ENCODE measurements at places on chromosomes 4 and X.
A peak's percentile ranks its signal among the peaks of the same experiment; 100 is the strongest.

DNA sequence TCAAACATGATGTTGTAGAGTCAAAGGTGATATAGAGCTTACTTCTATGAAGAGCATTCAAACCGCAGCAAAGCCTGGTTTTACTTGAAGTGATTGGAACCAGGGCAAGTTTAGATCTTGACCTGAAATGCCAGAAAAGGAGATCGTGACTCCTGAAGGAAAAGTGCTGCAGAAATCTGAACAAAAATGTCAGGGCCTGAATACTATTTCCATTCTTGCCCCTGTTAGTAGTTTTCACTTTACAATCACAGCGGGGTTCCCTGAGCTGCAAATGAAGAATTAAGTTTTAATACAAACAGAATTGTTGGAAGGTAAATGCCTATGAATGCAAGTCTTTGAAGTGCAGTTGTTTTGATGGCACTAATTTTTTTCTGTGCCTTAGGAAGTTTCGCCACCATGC is 4.1 kb downstream of the SLIT2 start:
- no peak for DNase-seq

GRCh38 chr4:55347610-55348228 is 1.7 kb downstream of the SRD5A3 start:
- DNase-seq, result no peak

- DNase-seq, result no peak
Observed at GRCh38 chrX:2383735-2384134, 117.0 kb downstream of the DHRSX start.

DNA sequence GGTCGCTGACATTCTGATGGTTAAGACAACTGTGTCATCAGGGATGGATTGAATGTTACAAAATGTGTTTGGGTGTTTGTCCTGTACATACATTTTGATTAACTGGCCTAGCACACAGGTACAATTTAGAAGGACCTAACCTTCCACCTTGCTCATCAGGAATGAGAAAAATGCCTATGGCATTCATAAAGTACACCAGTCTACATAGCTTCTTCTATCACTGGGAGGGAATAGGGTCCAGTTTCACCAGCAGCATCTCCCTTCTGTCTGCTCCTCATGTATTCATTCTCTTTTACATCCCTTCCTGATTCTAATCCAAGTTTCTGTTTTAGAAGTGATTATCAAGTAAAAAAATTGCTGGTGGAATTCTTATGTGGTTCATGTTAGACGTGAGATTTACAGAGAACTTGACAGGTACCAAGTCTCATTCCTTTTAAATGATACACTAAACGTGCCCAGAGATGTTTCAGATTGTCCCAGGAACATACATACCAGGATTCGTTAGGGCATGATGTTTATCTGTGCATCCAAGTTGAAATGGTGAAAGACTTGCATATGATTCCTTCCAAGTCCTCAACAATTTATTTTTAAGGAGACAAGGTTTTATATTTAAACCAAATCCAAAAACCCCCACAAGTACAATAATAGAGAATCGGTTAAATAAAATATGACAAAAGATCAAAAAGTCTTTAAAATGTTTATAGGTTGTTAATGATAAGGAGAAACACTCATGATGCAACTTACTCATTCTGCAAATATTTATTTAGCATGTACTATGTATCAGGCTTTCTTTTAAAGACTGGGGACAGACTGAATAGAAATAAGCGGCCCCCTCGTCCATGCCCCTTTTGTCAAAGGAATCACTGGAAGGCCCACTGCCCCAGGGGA is 359.1 kb downstream of the ZNF674 start:
- DNase-seq, result no peak

DNA sequence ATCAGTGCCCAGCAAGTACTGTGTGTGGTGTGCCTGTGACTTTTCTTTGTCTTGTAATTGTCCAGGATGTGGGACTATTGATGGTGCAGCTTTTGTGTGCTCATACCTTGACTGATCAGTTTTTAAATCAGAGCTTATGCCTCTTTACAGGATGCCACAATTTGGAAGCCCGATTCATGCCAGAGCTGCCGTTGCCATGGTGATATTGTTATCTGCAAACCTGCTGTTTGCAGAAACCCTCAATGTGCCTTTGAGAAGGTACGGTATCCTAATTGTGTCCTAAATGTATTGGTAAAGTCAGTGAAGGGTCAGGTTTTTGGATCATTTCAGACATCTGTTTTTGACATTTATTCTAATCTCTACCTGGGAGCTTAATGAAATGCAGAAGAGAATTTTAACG is 180.2 kb downstream of the FRAS1 start:
- DNase-seq, result no peak

DNA sequence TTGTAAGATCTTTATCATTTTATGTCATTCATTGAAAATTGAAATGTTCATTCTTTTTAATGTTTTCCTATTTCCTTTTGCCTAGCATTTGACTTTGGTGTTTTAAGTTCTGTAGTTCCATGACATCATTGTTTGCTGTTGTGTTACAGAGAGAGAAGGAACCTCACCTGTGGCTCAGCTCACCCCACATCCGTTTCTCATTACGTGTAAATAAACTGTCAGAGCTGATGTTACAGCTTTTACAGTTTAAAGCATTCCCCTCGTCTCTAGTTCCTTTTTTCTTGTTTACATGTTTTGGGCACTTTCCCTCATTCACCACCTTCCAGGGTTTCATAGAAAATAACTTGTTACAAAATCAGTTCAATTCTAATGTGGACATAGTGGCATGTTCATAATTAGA is 137.2 kb downstream of the FNIP2 start:
- no peak for DNase-seq

GRCh38 chr4:18025288-18025687 is 3.7 kb upstream of the LCORL start:
- no peak for DNase-seq

- no peak for DNase-seq
Observed at GRCh38 chr4:6710282-6710681, 617 bp upstream of the MRFAP1L1 start.

DNA sequence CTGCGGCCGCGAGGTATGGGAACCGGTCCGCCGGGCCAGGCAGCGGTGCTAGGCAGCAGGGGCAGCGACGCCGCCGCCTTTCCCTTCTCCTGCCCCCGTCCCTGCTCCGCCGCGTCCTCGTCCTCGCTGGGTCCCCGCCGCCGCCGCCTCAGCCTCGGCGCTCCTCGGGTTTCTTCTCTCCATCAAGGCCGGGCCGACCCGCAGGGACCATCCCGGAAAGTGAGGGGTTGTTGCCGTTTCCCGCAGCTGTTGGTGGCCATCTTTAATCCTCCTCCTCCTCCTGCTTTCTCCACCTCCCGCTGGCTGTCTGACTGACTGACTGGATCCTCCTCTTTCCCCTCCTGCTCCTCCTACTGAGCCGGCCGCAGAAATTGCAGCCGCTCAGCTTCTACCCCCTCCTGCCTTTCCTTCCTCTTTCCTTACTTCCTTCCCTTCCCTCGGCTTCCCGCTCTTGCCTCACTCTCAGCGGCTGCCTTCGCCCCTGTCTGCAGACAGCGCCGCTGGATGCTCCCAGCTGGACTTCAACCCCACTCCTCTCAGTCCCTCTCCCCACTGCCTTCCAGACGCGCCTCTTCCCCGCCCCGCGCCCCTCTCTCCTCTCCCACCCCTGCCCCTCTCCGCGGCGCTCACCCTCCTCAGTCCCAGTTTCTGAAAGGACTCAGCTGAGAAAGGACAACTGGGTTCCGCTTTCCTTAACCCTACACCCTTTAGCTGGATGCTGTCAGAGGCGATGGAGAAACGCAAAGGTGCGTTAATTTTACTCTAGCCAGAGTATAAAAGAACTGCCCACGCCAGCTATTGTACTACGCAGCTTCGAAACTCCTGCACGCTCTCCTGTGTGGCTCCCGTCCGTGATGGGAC is at the start of gene WDFY3:
Gene WDFY3 (minus strand): TSS at position 309 of the 861 bp plus-strand sequence. CDS start 106,099 bp downstream, outside the sequence.
- DNase-seq, result no peak

GRCh38 chr4:38509551-38509950 is 154.4 kb upstream of the KLF3 start:
- peak; percentile 15 for DNase-seq

DNA sequence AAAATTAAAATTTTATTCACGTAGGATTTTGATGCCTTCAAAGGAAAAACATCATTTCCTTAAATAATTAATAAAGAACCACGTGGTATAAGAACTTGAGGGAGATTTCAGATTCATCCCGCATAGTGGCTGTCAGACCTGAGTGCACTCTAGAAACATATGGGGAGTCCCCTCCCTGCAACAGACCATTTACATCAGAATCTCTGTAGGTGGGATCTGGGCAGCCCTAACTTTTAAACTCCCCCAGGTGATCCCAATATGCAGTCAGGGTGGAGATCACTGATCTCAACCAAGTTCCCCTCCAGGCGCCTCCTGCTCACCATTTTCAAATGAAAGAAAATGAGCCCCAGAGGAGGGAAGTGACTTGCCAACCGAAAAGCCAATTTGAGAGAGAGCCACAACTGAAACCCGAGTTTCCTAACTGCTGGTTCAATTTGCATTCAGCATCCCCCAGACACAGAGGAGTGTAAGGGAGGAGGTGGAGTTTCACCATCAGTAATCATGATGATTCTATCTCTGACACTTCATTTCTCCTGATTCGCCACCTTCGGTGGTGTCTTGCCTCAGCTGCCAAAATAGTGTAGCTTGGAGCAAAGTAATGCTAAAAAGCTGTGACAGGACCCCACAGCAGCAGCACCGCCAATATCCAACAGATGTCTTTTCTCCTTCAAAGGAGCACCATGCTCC is 11.4 kb downstream of the RNF150 start:
- no peak for DNase-seq

GRCh38 chr4:119025420-119025819 is 110.2 kb upstream of the MYOZ2 start:
- DNase-seq, result no peak

GRCh38 chr4:74932010-74932409 is 906 bp upstream of the PARM1 start:
- no peak for DNase-seq

DNA sequence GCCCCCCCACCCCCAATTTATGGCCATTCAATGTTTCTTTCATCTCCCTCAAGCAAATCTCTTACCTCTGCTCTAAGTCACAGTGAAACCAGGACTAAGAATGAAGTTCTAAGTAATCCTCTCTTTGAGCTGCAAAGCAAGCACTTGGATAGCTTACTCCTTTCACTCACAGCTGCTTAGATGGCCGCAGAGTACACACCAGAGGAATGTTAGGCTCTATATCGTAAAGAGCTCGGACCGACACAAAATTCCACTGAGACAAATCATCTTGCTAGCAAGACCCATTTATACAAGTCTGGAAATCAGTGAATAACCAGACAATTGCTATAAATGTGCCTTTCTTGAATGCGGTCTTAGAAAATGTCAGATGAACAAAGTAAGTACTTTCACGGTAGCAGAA is 135.0 kb downstream of the IDS start:
- DNase-seq, result no peak

DNA sequence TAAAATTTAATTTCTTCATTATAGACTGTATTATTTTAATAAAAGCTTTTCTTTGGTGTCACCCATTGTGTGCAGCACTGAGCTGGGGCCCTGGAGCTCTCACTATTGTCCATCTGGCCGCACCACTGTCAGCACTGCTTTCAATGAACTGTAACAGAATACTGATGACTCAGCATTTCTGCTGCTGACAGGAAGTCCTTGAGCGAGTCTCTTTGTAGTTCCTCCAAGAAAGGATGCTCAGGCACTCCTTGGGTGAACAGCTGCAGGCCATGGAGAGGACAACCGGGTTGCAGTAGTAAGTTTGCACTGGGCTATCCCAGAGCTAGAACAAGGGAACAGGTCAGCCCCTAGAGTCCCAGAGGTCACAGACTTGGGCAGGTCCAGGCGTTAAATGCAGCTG is 81.6 kb downstream of the SORBS2 start:
- no peak for DNase-seq

DNA sequence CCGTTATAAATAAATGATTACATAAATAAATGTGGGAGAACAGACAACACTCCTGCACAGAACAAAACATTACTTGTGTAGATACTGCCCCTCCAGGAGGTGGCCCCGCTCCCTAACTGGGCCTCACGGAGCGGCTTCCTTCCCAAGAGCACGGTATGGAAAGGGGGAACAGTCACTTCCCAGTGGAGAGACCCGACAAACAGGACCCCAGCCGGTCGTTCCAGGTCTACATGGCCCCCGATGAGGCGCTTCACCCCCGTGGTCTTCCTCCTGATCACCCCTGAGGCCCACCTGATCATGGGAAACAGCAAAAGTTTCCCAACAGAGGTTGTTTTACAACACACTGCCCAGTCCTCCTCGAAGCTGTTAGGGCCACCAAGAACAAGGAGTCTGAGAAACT is 6.6 kb upstream of the SLC6A8 start:
- DNase-seq, result no peak

DNA sequence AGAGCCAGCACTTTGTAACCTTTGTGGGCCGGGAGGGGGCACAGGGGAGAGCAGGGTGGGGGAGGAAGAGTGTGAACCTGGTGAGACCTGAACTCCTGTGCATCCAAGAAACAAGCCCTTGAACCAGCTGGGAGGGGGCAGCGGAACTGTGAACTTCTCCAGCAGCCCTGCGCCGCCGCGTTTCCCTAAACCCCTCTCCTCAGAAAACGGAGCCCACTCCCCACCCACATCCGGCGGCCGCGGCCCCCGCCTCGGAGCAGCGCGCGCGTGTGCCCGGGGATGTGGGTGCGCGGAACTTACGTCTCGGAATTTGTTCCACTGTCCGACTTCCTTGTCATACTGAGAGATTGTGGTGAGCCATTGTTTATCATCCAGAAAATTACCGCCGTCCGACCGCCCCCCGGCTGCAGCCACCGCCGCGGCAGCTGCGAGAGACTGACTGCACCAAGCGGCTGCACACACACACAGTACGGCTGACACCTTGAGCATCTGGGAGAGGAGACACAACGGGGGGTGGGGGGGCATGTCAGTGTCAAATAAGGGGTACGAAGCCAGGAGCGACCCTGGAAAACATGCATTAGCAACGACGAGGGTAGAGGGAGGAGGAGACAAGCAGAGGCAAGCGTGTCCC is 494 bp downstream of the SPOCK3 start:
- no peak for DNase-seq

- no peak for DNase-seq
Observed at GRCh38 chrX:65846974-65847373, 179.5 kb downstream of the MSN start.

DNA sequence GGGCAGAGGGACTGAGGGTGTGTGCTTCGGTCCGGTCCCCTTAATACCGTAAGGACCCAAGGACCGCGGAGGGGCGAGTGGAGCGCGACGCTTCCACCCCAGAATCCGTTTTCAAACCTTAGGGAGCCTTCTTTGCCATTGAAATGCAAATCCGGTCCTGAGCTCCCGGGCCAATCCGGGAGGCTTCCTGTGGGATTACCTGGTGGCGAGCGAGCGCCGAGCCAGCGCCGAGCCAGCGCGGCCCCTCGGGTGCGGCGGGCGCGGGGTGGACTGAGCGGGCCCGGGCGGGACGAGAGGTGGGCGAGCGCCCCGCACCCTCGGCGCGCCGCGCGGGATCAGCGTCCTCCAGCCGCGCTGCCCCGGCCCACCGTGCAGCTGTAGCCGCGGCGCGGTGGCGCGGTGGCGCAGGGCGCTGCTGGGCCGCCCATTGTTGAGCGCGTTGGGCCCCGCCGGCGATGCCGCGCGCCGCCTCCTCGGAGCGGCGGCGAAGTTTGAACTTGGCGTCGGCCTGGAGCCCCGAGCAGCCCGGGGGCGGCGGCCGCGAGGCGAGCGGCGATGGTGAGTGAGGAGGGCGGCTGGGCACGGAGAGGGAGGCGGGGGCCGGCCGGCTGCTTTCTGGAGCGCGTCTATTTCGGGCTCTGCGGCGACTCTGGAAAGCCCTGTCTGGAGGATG is 208.7 kb downstream of the SOWAHB start:
- peak; percentile 1 for DNase-seq

GRCh38 chr4:117422297-117422696 is 336.9 kb upstream of the TRAM1L1 start:
- no peak for DNase-seq
